ENCODE measurements at places on chromosomes 6 and 20.

GRCh38 chr6:21522797-21523456 is 70.6 kb upstream of the SOX4 start:
- no peak for DNase-seq

- no peak for DNase-seq
Measured at GRCh38 chr20:63744574-63745423, 5.2 kb downstream of the SLC2A4RG start.

GRCh38 chr6:167826896-167827582 is at the start of gene AFDN:
TSS of gene AFDN (plus strand) at chr6:167826911. CDS start at chr6:167827133, 222 bp downstream.
- no peak for DNase-seq

DNA sequence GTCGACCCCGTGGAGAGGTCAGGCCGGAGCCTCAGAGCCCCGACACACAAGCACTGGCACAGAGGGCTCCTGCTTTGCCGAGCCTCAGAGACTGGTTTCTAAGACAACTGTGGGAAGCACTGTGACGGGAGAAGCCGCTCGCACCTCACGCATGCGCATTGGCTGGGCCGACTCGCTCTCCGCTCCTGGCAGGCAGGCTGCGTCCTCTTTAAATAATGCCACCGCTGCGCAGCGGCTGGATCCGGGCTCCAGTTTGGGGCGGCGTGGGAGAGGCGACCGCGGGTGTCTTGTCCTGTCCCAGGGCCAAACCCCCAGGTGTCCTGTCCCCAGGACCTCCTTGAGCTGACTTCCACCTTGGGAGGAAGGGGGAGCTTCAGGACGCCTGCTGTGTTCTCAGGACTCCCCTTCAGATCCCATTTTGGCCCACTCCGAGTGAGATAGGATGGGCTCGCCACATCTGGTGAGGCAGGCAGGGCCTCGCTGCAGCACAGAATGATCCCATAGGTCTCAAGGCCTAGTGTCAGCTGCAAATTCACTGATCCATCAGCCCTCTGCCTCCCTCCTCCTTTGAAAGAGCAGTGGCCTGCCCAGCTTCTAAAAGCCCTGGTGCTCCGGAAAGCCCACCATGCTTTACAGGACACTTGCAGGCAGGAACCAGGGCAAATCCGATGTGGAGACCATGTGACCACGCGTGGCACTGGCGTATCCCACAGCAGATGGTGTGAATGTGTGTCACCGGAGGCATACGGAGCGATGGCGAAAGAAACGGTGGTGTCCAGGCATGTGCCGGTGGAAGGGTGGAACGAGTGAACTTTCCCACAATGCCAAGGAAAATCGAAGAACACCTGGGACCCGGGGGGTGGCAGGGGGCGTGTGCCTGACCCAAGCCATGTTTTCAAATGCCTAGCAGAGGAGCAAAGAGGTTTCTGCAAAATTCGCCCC is 169.3 kb upstream of the ZNF337 start:
- DNase-seq = peak; percentile 85

DNA sequence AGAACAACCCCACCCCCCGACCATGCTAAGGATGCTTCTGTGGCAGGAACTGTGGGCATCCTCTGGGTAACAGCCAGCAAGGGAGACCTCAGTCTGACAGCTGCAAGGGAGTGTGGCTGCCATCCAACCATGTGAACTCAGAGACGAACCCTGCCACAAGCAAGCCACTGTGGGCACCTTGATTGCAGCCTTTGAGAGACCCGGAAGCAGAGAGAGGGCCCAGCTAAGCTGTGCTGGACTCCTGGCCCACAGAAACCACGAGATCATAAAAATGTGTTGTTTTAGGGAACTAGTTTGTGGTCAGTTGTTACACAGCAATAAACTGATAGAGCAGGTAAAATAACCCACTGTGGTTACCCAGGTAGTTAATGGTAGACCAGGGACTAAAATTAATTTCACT is 414.6 kb downstream of the CDH26 start:
- no peak for DNase-seq

- no peak for DNase-seq
Measured at GRCh38 chr6:93079061-93079460, 340.3 kb downstream of the EPHA7 start.

DNA sequence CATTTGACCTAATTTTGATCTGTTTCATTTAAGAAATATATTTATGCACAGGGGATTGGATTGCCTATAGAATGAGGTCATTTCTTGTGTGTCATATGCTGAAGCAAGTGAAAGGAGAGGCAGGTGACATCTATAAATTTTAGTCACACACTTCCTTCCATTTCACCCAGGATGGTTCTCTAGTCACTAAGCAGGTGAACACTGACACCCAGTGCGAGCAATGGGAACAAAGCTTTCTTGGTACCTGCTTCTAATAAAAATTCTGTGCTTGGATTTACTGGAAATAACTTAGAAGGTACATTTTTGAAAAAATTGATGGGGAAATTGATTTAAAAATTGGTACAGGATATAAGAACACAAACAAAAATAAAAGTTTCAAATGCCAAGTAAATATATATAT is 66.9 kb upstream of the MC3R start:
- DNase-seq = no peak

DNA sequence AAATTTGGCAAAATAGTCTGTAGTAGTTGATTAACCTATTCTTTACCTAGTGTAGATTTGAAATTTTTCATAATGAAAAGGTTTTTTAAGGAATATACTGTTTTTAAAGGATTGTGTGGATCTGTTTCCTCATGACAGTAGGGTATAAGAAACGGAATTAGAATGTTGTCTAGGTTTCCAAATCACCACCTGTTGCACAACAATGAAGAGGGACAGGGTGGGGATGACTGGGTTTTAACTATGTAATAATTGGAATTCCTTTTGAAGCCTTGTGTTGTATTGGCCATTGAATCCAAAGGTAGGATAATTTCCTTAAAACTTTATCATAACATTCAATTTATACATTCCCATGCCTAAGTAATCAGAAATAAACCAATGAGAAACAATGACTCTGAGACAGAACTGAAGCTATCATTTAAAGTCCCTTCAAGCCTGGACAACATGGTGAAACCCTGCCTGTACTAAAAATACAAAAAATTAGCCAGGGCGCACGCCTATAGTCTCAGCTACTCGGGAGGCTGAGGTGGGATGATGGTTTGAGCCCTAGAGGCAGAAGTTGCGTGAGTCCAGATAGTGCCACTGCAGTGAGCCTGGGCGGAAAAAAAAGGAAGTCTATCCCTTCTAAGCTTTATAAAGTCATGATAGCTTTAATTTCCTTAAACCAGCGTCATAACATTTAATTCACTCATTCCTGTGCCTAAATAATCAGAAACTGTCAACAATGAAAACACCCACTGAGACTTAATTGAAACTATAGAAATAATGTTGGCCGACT is 18.3 kb upstream of the SLC17A5 start:
- DNase-seq = no peak

DNA sequence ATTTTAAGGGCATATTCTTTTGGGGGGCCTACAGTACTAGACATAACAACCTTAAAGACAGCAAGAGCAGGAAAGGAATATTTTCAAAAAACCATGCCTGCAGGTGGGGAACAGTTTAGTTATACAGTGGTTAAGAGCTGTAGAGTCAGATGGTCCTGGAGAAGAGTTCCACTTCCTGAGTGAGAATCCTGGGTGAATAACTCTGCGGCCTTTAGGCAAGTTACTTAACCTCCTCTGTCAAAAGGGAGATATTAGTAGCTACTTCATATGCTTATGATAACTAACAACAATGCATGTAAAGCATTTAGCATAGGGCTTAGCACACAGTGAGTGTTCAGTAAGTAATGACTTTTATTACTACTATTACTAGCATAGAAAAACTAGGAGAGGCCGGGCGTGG is 119.2 kb upstream of the TAB2 start:
- DNase-seq = no peak

- no peak for DNase-seq
Measured at GRCh38 chr6:16736856-16737775, 24.1 kb downstream of the ATXN1 start.
